ENCODE measurements at places on chromosomes 16 and 17.

DNA sequence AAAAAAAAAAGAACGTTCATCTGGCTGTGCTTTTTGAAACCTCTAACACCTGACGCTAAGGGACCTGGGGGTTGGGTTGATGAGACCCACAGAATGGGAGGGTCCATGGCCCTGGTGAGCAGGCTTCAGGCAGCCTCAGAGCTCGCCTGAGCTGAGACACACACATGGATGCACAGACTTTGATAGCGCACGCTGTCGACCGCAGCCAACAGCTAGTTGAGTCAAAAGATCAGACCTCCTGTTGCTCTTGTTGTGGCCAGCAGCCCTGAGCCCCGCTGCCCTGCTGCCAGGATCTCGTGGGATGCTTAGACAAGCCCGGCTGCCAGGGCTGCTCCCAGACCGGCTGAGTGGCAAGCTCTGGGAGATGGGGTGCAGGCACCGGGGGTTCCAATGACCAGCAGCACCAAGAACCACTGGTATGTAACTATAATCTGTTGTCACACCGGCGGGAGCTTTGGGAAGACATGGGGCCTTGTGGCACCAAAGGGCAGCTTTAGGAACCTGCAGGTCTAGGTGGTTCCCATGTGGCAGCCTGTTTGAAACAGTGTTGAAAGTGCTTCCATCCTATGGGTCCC is 20.0 kb upstream of the MEAK7 start:
- DNase-seq = no peak

DNA sequence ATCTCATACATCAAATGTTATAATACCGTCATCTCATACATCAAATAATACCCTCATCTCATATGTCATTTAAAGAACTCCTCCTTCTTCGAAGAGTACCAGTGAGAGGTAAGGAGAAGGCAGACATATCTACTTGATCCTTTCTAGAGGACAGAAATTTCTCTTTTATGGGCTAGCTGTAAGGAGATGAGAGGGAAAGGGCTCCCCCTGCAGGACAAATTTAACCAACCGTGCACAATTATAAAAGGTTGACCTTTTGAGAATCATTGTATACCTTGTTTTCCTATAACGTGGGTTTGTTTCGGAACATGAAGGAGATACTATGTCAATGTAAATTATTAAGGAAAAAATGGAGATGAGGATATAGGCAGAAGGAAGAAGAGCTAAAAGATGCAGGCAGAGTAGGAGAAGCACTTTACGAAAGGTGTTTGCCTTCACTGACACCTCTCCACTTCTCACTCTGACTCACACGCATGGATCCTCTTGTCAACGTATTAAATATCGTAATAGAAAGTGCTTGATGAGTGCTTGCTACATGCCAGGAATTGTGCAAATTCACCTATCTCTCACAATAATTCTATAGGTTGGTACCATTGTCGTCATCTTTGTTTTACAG is 465.9 kb upstream of the ERCC4 start:
- no peak for DNase-seq

GRCh38 chr16:10858203-10858602 is 18.8 kb upstream of the CIITA start:
- no peak for DNase-seq

GRCh38 chr16:75195811-75196790 is 10.9 kb downstream of the CTRB2 start:
- no peak for DNase-seq

- no peak for DNase-seq
Measured at GRCh38 chr17:72294487-72294893, 173.7 kb downstream of the SOX9 start.

DNA sequence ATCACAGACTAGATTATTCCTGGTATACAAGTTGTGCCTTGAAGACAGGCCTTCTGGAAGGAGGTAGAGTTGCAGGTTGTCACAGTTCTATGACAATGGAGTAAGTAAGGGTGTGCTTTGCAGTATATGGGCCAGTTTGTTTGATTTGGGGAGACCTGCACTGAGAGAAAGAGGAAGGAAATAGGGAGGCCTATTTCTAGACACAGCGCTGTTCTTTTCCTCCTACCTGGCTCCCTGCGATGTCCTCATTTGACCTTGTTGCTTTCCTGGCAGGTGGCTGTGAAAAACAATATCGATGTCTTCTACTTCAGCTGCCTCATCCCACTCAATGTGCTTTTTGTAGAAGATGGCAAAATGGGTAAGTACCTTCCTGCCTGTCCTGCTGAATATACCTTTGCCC is 22.5 kb upstream of the RASL10B start:
- no peak for DNase-seq

- no peak for DNase-seq
Measured at GRCh38 chr16:66002601-66003000, 363.9 kb upstream of the CDH5 start.

GRCh38 chr16:12548270-12548983 is 255.3 kb downstream of the CPPED1 start:
- DNase-seq = no peak

- DNase-seq = no peak
Measured at GRCh38 chr16:68367030-68367429, 56.2 kb downstream of the PRMT7 start.

GRCh38 chr16:22093996-22094395 is 1.7 kb downstream of the VWA3A start:
- no peak for DNase-seq

GRCh38 chr17:3766779-3767178 is 34.2 kb downstream of the ITGAE start:
- no peak for DNase-seq

Data from substantia nigra (tissue), 51 donors.